SJCRH30 (cell line): ENCODE measurements at places on chromosomes 4 and X.

DNA sequence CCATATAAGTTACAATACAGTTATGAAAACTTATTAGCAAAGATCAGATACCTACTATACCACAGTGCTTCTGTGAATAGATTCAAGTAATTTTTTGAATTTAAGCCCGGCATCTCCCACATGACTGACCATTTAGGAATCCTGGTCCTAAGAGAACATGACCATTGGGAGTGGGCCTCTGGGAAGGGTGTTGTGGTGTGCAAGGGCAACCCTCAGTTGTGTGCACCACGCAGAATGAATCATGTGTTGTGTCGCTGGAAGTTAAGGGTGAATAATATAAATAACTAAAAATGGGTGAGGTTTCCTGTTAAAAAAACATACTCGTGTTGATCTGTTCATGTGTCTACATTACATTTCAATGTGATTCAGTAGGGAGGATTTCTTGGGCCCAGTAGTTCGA, 15.5 kb downstream of the CPE start:
- DNase-seq: no peak

DNA sequence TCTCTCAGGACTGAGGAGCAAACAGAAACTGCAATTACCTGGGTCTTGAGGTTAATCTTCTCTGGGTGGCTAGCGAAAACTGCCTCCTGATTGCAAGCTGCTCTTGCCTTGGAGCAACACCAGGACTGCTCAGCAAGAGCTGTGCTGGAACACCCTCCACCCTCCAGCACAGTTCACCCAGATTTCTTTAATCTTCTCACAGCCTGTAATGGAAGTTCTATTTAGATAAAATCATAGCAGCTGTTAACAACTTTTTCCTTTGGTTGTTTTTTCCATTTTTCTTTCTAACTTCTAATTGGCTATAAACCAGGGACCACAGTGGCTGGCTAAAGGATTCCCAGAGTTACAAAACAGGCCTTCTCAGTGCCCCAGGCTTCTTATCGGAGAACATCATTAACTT, 36.3 kb downstream of the OPHN1 start:
- peak; percentile 8 for DNase-seq

GRCh38 chrX:72409993-72410392, 104.3 kb upstream of the CITED1 start:
- no peak for DNase-seq

GRCh38 chr4:56372774-56373173, 14.5 kb downstream of the AASDH start:
- no peak for DNase-seq

- peak; percentile 52 for DNase-seq
Observed at GRCh38 chr4:48340276-48340964, 909 bp upstream of the SLAIN2 start.

DNA sequence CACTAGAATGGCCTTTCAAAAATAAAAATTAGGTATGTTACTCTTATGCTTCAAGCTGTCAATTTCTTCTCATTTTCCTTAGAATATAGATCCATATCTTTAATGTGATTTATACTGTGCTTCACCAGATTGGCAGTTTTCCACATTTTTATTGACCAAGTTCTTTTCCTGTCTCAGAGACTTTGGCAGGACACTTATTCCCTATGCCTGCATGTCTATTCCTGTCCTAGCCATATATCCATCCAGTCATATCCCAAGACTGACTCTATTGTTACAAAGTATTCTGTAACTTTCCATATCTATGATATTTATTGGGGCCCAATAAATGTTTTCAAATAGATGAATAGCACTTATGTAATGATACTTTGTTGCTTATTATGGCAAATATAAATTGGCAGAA, 450.7 kb downstream of the GASK1B start:
- no peak for DNase-seq

DNA sequence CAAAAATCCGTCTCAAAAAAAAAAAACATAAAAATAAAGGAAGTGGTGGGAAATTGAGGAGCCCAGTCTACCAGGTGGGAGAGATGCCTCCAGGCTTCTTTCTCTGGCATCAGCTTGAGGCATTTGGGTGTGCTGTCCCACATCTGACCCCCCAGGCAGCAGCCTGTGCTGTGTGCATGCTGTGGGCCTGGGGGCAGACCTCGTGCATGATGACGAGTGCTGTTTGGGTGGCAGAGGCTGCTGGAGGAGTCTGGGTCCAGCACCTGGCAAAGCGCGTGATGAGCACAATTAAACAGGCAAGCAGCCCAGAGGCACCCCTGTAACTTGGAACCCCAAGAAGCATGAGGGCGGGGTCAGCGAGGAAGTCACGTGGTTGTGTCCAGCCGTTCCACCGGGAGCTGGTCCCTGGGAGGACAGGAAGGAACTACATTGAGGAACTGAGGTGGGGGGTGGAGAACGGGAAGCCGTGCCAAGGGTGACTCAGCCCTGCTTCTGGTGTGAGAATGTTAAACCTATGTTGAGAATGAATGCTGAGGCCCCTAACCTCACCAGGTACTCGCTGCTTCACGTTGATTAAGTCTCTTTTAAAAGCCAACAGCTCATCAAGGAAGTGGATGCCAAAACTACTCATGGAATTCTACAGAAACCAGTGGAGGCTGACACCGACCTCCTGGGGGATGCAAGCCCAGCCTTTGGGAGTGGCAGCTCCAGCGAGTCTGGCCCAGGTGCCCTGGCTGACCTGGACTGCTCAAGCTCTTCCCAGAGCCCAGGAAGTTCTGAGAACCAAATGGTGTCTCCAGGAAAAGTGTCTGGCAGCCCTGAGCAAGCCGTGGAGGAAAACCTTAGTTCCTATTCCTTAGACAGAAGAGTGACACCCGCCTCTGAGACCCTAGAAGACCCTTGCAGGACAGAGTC, 6.1 kb downstream of the TACC3 start:
- no peak for DNase-seq

GRCh38 chr4:57040510-57040909, 61.8 kb downstream of the POLR2B start:
- no peak for DNase-seq

- no peak for DNase-seq
Observed at GRCh38 chr4:28267166-28267565, 1406.5 kb downstream of the STIM2 start.

DNA sequence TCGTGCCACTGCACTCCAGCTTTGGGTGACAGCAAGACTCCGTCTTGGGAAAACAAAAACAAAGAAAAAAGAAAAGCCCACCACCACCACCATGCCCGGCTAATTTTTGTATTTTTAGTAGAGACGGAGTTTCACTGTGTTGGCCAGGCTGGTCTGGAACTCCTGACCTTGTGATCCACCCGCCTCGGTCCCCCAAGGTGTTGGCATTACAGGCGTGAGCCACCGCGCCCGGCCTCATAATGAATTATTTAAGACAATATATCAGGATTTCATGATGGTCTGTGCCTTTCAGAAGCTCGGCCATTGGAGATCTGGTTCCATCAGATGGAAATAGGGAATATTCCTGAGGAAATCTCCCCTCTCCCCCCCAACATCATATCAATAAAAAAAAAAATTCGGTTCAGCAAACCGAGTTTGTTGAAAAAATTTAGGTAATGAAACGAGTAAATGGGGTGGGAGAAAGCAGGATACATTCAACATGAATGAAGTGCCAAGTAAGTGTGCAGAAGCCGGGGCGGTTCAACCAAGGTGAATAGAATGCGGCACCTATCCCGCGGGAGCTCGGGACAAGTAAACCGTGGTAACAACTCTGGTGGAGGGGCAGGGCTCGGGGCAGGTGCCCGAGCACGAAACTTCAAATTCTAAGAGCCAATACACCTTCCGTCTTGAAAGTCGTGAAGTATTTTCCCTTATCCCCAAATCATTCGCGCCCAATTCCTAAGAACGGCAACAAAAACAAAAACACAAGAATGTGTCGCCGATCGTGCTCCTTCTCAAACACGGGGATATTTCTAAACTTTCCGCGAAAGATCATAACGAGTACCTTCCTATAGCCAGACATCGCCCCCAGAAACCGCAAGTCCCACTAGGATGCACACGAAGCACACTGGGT, 773 bp upstream of the TXLNG start:
- DNase-seq: no peak

- peak; percentile 50 for DNase-seq
Observed at GRCh38 chrX:134999469-134999868, 8.7 kb downstream of the SMIM10 start.

- DNase-seq: no peak
Observed at GRCh38 chrX:151801980-151802379, 67.4 kb downstream of the CNGA2 start.

- DNase-seq: no peak
Observed at GRCh38 chrX:46588263-46588662, 14.7 kb downstream of the CHST7 start.

- DNase-seq: peak; percentile 52
Observed at GRCh38 chr4:10015140-10015753, 6.0 kb downstream of the SLC2A9 start.

- peak; percentile 65 for DNase-seq
Observed at GRCh38 chrX:139559383-139560042, 29.0 kb downstream of the F9 start.

DNA sequence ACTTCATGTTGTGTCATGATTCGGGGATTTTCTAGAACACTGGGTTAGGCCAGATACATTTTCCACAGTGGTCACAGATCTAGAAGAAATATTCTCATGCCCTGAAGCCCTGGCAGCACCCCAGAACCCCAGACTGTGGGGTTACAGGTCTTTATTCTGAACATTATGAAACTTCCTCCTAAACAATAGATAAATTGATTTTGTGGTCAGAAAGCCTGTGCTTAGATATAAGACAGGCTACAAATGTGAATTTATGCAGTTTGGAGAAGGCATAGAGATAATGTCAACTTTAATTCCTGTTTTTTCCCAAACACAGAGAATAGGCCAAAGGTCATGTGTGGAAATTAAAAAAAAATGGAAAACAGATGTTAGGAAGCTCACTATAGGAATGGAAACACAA, 492.9 kb downstream of the SPRY1 start:
- no peak for DNase-seq

- no peak for DNase-seq
Observed at GRCh38 chrX:8724300-8724699, 7.6 kb downstream of the ANOS1 start.

GRCh38 chr4:71550220-71551165, 211.7 kb downstream of the SLC4A4 start:
- no peak for DNase-seq

DNA sequence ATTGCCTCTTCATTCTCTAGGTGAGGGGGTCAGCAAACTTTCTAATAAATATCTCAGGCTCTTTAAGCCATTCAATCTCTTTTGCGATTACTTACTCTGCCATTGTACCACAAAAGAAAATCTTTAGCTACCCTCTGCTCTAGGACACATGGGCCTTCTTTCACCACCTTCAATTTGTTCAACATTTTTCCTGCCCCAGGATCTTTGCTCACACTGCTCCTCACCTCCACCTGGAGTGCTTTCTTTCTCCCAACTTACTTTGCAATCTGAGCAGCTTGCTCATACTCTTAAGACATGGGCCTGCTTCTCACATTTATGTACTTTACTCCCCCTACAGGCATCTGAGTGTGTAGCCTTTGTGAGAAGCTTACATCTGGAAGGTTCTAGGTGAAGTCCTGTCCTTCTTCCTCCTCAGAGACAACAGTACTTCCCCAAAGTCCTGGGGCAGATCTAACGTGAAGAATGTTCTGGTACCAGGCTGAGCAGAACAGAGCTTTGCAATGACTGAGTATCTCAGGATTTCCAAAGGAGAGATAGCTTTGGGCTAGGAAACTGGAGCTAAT, 55.0 kb upstream of the PRDM5 start:
- DNase-seq: peak; percentile 59

DNA sequence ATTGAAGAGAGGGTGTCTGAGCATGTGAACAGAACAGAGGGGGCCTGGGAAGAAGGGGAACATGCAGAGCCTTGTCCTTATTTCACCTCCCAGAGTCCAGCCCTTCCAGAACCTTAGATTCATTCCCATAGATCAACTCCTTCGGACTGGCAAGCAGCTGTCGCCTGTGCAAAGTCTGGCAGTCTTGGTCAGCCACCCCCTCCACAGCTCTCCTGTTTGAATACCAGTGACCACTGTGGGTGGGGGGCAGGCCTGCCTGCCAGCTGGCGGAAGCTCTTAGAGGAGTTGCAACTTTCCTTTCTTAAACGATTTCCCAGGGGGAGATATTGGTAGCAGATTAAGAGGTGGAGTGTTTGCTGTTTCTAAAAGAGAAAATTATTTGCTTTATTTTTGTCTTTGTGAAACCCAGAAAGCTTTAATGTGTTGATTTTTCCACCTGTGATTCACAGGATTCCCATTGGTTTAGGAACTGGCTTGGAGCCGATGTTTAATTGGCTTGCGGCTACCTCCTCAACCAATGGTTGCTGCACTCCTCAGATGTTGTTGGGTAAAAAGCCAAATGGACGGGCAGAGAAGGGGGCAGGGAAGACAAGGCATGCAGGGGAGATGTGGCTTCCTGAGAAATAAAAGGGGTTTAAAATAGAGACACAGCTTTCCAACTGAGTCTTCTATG, 62.2 kb upstream of the PRPS1 start:
- peak; percentile 45 for DNase-seq

DNA sequence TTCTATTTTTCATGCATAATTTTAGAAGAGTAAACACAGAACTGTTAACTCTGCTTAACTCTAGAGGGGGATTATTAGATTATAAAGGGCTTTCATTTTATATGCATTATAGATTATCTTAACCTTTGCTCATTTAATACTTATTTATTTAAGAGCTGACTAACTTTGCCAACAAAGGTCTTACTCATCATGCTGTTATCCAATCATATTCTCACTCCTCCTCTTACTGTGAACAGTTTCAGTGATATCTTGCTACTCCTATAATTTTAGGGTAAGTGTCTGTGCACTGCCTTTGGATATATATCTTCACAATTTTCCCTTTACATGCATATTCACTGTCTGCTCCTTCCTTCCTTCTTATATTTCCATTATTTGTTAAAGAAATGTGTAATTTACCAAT, 1814.9 kb downstream of the STIM2 start:
- no peak for DNase-seq

GRCh38 chr4:100736641-100737451, 219.0 kb upstream of the EMCN start:
- DNase-seq: peak; percentile 24

- DNase-seq: no peak
Observed at GRCh38 chrX:150813922-150814321, 84.5 kb downstream of the CD99L2 start.

DNA sequence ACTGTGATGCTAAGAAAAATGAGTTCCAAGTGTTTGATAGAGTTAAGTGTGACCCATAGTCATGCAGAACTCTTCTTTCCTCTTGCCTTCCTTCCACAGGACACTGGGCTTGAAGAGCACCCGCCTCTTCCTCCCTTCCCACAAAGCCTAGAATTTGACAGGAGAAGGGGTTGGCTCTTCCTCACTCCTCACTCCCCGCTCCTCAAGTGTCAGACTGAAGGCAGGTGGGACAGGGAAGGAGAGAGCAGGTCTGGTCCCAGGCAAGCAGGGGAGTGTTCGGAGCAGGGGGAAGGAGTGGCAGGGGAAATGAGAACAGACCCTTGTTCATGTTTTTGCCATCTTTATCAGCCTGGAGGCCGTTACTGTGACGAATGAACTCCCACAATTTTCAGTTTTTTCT, 10.7 kb downstream of the MAGED2 start:
- DNase-seq: no peak

DNA sequence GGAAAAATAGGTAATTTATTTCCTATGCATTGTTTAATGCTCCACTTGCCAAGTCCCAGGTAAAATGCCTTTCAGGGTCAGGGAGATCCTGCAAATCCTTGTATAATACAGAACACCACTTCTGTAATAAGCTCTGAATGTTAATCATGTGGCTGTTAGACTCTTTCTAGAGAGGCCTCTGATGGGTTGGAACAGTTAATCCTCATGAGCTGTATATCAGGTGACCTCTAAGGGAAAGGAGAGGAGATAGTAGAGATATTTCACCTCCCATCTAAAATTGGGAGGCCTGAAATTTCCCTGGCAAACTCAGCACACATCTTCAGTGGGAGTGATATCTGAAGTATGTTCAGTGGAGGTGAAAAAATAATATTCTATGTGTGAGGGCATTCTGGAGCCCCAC, 210.6 kb upstream of the WDFY3 start:
- DNase-seq: no peak
